ENCODE measurements at places on chromosomes 5 and 9.

- DNase-seq = no peak
Observed at GRCh38 chr5:177368869-177369644, 11.3 kb downstream of the RGS14 start.

- DNase-seq = no peak
Observed at GRCh38 chr5:173513521-173513991, 102.9 kb downstream of the BOD1 start.

DNA sequence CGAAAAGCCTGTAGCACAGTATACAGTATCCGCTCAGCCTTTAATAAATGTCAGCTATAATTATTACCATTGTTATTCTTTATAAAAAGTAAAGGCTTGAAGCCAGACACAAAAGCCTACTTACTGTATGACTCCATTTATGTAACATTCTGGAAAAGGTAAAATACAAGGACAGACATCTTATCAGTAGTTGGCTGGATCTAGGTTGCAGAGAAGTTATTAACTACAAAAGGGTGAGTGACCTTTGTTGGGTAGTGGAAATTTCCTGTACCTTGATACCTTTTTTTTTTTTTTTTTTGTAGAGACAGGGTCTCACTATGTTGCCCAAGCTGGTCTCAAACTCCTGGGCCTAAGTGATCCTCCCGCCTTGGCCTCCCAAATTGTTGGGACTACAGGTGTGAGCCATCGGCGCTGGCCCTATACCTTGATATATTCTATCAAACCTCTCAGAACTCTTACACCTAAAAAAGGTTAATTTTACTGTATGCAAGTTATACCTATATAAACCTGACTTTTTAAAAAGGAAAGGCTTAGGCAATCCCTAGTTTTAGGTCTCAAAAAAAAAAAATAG is 6.0 kb downstream of the HDAC3 start:
- no peak for DNase-seq

GRCh38 chr9:136170006-136170901 is 34.7 kb downstream of the LHX3 start:
- no peak for DNase-seq

DNA sequence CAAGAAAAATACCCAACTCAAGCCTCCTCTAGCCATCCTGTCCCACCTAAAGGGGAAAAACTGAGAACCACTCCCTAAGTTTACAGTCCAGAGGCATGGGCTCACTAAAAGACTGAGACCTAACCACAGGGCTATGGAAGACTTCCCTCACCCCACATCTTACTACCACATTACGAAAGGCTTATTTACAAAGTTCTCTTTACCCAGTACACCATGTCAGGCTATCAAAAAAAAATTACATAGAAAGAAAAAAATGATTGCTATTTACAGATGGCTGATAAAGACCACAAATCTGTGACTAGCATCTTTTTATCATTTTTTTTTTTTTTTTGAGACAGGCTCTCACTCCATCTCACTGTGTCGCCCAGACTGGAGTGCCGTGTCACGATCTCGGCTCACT is 69.7 kb upstream of the TNPO1 start:
- no peak for DNase-seq

GRCh38 chr5:67935908-67936566 is 279.5 kb upstream of the PIK3R1 start:
- no peak for DNase-seq

GRCh38 chr9:32875748-32876147 is 92.4 kb downstream of the TMEM215 start:
- no peak for DNase-seq
